ENCODE measurements at places on chromosomes 5 and 9.

GRCh38 chr9:121557581-121558447 lies 58.2 kb upstream of the GGTA1 start:
- peak; percentile 47 for DNase-seq

DNA sequence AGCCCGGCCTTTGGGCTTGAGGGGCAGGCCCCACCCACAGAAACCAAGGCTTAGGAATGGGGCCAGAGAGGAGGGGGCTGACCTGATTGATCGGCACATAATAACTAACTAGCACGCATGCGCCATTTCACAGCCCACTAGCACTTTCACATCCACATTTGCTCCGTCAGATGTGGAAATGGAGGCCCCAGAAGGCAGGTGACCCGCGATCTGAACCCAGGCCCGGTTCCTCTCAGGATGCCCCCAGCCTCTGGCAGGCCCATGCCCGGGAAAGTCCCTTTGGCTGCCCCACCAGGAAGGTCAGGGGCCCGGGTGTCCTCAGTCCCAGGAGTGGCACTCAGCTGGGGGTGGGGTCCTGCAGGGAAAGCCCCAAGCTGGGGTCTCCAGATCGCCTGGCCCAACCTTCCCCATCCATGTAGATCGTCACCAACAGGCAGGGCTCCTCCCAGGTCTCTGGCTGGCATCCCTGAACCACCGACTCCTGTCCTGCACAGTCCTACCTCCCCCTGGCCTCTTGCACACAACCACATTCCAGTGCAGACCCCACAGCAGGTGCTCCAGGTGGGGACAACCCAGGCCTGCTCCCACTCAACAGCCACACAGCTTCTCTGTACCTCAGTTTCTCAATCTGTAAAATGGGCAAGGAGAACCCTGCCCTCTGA lies 46.7 kb downstream of the VAV2 start:
- DNase-seq = no peak

GRCh38 chr5:109852371-109853155 lies 162.8 kb downstream of the MAN2A1 start:
- DNase-seq = no peak

GRCh38 chr5:103561685-103562452 lies 720 bp downstream of the NUDT12 start:
- DNase-seq = no peak

- DNase-seq = no peak
Observed at GRCh38 chr5:127567026-127567768, 49.8 kb downstream of the PRRC1 start.

DNA sequence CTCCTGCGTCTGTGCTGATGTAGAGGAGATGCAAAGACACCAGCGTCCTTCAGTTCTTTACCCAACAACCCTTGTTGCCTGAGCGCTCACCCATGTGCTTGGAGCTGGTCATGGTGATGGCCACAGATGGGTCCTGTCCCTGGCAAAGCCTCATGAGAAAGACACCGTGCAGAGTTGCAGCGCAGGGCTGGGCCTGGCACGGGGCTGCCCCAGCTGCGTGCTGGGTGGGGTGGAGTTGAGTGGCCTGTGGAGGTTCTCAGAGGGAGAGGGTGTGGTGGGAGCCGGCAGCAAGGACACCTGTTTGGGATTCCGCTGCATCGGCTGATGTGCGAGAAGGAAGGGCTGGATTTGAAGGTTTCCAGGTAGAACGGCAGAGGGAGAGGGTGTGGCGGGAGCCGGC lies 125.2 kb upstream of the CACNA1B start:
- no peak for DNase-seq

- no peak for DNase-seq
Observed at GRCh38 chr5:3531320-3531986, 64.2 kb upstream of the IRX1 start.

DNA sequence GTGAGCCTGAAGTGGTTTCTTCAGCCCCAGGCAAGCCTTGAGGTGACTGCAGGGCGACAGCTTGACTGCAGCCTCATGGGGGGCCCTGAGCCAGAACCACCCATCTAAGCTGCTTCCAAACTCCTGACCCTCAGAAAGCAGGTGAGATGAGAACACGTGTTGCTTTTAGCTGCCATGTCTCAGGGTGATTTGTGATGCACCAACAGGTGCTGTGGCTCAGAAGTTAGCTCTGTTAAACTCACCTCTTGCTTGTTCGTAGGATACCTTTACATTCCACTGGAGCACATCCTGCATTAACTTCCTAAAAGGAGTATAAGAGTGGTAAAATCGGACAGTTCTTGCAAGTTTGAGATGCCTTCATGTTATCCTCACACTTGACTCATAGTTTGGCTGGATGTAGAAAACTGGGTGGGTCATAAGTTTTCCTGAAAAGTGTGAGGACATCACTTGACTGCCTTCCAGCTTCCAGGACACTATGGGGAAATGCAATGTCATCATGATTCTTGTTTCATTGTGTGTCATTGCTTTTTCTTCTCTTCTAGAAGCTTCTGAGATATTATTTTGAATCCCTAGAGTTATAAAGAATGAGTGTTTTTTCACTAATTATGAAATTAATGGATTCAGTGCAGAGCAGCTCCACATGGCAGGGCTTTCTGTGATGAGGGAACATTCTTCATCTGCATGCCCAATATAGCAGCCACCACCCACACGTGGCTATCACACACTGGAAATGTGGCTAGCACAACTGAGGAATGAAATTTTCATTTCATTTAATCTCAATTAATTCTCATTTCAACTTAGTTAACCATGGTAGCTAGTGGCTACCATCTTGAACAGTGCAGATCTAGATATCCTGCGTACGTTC lies 92.3 kb downstream of the HSD17B3 start:
- DNase-seq = no peak

DNA sequence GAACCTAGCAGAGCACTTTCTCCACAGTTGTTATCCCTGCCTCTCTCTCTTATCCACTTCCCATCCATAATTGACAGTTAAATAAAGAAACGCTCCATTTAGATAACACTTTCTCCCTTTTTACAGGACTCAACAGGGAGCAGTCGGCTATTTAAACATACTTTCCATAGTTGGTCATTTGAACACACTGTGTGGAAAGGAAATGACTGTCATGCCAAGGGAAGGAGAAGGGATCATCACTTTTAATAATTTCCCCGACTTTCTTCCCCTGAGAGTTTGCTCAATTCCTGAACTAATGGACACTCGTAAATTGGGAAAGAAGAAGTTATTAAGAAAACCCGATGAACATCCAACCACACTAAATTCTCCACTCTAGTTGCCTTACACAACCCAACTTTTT lies 400.8 kb upstream of the PTGER4 start:
- DNase-seq = no peak

- no peak for DNase-seq
Observed at GRCh38 chr5:113378514-113378913, 56.3 kb downstream of the TSSK1B start.

DNA sequence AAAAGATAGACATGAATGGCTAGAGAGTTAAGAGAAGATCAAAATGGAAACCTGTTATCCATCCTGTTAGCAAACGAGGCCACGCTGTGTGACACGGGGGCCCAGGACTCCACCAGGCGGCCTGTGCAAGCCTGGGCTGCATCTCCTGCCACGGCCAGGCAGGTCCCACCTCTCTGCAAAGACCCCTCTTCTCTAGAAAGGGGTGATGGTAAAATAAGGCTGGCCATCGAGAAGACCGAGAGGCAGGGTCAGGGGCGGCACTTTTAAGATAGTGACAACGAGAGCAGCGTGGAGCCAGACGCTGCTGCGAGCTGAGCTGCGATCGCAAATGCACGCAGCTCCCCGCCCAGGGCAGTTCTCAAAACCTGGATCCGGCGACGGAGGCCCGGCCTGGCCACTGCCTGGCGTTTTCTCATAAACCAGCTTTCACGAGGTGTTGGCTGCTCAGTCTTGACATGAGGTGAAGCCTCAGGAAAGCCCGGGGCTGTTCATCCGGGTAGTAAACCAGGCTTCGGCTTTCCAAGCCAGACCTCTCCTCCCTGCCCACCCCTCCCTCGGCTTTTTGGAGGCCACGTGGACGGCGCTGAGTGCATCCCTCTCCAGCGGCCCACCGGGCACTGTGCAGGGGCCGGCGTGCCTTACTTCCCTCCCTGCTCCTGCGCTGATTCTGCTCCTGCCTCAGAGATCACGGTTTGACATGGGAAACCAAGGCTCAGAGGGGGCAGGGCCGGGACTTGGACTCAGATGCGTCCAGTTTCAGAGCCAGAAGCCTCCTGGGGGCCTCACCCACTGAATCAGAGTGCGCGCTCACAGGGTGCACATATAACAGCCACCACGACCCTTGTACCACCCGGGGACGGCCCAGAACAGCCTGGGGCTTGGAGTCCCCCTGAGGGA lies 151.6 kb upstream of the PHYKPL start:
- DNase-seq = no peak

GRCh38 chr5:66824476-66824875 lies 228.3 kb downstream of the MAST4 start:
- DNase-seq = no peak

DNA sequence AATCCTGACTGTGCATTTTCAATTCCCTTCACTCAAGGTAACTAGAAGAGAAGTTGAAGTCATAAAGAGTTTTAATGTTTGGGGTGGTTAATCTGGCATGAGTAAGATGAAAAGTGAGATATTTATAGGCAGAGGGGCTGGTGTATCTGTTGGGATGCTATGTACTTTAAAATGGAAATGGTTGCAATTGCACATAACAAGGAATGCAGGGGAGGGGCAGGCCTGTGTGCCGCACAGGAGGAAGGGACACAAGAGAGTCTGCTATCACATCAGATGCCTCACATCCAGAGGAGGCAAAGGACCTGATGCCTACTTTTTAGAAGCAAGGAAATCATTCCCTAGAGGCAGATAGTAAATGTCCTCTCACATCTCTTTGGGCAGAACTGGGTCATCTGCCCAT lies 55.5 kb upstream of the OSMR start:
- no peak for DNase-seq

DNA sequence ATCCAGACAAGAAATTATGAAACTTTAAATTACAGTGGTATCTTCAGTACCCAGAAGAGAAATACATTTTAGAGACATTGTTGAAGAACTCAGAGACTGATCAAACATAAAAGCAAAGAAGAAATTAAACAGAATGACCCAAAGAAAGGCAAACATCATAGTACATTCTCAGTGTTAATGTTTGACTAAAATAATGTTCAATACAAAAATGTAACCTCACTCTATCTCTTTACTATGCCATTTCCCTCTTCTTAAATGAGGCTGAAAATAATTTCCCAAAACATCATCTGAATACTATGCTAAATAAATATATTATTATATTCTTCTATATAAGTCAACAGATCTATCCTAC lies 22.8 kb downstream of the TMEM161B start:
- no peak for DNase-seq

GRCh38 chr5:152711801-152712388 lies 306.8 kb upstream of the NMUR2 start:
- DNase-seq = no peak

DNA sequence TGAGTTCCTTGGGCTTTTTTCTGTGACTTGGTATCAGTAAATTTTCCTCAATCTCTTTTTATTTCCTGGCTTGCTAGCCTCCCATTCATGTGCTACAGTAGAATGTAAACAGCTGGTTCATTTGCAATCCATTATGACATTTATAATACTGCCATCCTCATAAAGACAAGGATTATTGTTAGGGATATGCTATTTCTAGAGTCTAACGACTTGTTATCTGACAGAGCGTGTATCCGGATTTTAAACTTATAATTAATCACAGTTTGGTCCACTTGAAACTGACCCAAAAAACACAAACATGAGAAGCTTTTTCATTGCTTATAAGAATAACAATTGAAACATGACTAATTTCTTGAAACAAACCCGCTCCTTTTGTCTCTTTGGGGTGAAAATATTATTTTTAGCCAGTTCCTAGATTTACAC lies 585.8 kb downstream of the TLE4 start:
- DNase-seq = no peak

- DNase-seq = no peak
Observed at GRCh38 chr5:7845557-7845956, 5.4 kb downstream of the CFAP90 start.

- no peak for DNase-seq
Observed at GRCh38 chr9:112258106-112258505, 75.3 kb downstream of the PTBP3 start.

GRCh38 chr5:88939300-88939699 lies 56.3 kb upstream of the MEF2C start:
- no peak for DNase-seq

DNA sequence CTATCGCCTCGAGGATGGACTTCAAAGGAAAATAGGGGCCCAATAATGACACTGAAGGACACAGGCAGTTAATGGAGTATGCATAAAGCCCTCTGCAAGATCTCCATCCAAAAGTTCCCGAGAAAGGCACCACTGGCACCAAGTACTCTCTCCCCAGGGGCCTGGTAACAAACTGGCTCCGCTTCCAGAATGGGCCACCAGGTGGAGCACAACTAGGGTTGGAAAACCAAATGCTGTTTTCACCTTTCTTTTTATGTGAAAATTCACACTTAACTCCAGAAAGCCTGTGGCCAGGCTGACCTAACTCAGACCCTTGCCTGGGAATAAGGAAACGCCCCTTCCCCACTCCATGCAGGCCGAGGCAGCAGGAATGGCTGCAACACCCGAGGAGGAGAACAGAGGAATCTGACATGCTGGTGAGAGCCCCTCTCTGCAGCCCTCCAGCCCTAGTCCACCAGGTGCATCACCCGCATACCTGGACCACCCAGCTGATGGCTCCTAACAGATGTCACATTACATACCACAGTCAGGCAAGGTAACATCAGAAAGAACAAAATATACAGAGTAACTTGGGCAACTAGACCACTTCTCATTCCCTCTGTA lies 42.8 kb downstream of the CAMSAP1 start:
- no peak for DNase-seq

DNA sequence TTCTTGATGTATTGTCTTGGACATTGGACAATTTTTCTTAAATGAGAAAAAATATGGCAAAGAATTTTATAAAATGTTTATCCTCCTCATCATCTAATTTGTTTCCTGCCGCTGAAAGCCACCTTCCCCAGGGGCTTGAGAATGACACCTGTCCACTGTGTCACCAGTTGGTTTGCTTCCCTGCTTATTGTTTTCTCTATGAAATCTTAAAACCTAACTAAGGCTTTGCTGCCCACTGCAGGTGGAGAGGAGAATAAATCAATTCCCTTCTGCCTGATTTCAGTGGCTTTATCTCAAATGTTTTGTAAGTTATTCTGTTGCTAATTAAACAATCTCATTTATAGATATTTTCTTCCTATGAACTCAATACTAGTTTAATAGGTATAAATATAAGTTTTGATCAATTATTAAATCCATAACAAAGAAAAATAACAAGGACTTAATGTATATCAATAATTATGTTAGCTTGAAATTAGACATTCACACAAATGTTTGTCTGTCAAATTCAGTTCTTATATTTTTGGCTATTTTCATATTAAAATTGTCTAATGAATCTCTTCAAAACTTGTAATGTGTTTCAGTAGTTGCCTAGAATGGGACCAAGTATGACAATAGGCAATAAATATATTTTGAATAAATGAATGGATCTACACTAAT lies 822.5 kb downstream of the PTPRD start:
- no peak for DNase-seq

All from pulmonary artery endothelial cell (primary cell).